Activated gamma-delta T cell treated with Interleukin-2 at 50 U/mL for 16 hours (primary cell): ENCODE measurements at places on chromosomes 1 and 21.

- no peak for DNase-seq
Measured at GRCh38 chr21:28325618-28326017, 667.1 kb downstream of the LTN1 start.

DNA sequence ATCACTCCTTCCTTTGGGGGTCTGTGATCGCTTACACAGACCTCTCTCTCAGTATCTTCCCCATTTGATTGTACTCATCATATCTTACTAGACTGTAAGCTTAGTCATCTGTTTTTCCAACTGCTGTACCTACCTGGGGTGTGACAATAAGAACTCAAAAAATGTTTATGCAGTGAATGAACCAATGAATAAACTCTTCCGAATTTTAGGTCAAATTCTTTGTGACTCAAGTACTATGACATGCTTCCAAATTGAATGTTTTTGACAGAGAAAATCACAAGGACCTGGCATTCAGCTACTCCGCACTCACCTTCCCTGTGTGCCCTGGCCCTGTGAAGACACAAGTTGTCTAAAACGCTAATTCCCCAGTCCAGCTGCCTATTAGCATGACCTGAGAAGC lies 42.1 kb downstream of the TMCO4 start:
- no peak for DNase-seq

DNA sequence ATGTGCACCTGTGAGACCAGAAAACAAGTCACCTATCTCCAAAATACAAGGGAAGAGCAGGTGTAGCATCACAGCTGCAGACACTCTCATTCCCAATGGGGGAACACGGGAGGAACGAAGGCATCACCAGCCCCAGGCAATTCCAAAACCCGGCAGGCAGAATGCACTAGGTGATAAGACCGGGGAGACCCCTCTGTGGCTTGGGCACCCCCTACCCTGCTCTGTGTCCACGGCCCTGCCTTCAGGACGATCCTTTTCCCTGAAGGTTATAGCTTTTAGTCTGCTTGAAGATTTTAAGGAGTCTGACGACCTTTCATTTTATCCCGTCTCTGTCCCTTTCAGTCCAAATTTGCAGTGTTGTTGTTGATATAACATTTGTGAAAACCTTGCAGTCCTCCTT lies 19.2 kb downstream of the TRPM2 start:
- no peak for DNase-seq

DNA sequence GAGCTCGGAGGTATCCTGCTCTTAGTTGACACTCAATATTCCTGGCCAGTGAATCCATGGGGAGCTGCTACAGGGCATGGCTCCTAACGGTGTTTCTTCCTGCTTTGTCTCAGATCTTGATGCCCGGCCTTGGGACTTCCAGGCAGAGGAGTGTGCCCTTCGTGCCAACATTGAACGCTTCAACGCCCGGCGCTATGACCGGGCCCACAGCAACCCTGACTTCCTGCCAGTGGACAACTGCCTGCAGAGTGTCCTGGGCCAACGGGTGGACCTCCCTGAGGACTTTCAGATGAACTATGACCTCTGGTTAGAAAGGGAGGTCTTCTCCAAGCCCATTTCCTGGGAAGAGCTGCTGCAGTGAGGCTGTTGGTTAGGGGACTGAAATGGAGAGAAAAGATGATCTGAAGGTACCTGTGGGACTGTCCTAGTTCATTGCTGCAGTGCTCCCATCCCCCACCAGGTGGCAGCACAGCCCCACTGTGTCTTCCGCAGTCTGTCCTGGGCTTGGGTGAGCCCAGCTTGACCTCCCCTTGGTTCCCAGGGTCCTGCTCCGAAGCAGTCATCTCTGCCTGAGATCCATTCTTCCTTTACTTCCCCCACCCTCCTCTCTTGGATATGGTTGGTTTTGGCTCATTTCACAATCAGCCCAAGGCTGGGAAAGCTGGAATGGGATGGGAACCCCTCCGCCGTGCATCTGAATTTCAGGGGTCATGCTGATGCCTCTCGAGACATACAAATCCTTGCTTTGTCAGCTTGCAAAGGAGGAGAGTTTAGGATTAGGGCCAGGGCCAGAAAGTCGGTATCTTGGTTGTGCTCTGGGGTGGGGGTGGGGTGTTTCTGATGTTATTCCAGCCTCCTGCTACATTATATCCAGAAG lies 16.7 kb downstream of the ALX3 start:
- peak; percentile 66 for DNase-seq

GRCh38 chr1:221992427-221992826 lies 250.5 kb upstream of the DUSP10 start:
- DNase-seq: no peak

GRCh38 chr1:3774946-3775489 lies 2.5 kb downstream of the SMIM1 start:
- no peak for DNase-seq

- no peak for DNase-seq
Measured at GRCh38 chr1:150257624-150258585, at the start of gene CA14. CA14 (plus strand) TSS chr1:150257774; CDS start chr1:150258129, 355 bp downstream.

GRCh38 chr21:35458405-35458804 lies 409.3 kb upstream of the RUNX1 start:
- no peak for DNase-seq

DNA sequence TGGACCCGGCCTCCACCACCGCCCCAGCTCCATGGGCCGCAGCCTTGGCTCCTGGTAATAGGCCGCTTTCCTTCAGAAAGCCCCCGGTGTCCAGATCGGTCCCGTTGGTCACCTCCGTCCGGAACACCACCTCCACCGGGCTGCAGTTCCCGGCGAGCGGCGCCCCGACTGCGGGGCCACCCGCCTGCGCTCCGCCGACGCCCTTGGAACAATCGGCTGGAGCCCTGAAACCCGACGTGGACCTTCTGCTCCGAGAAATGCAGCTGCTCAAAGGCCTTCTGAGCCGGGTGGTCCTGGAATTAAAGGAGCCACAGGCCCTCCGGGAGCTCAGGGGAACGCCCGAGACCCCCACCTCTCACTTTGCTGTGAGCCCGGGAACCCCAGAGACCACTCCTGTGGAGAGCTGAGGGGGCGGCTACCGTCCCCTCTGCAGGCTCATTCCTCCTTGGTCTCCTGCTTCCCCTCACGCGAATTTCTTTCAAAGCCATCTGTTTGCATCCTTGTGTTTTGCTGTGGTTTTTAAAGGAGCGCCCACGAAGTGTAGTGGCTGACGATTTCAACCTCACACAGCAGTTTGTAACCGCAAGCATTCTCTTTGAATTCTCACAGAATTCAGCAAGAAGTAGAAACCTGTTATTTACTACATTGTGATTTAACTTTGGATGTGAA lies 6.0 kb downstream of the FCRLB start:
- peak; percentile 19 for DNase-seq

GRCh38 chr1:19926296-19927129 lies 3.1 kb upstream of the PLA2G2E start:
- no peak for DNase-seq

DNA sequence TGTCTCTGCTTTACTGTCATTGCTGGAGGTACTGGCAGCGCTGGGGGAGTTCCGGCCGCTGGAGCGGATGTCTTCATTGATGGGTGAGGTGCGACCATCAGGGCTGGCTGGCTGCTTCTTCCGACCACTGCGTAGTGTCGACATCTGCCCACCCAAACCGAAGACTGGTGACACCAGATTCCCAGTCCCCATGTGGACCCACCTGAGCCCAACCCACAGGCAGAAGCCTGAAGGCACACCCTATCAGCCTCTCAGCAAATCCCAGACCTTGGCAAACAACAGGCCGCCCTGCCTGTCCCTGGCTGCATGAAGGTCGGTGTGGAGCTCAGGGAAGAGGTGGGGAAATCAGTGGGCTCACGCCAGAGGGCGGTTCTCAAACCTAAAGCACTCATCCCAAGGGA lies 44.8 kb downstream of the SLC45A1 start:
- no peak for DNase-seq

DNA sequence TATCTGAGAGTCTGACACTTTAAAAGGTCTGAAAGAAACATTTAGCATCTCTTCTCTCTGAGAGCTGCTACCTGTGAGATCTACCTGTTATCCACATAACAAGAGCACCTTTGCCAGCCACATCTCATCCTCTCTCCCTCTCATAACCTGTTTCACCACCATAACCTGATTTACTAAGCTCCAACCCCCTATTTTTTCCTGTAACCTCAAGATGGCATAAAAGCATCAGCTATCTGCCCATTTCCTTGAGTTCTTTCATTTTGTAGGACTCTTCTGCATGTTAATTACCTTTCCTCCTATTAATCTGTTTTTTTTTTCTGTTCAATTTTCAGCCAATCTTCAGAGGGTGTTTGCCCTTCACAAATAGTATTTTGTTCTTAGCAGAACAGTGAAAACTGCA lies 136.5 kb upstream of the KCNK1 start:
- DNase-seq: no peak

GRCh38 chr1:12229386-12229834 lies 420 bp upstream of the VPS13D start:
- DNase-seq: no peak

- no peak for DNase-seq
Measured at GRCh38 chr1:46544561-46545240, 6.7 kb downstream of the KNCN start.

- DNase-seq: no peak
Measured at GRCh38 chr1:204336421-204337035, 23.2 kb downstream of the PLEKHA6 start.

DNA sequence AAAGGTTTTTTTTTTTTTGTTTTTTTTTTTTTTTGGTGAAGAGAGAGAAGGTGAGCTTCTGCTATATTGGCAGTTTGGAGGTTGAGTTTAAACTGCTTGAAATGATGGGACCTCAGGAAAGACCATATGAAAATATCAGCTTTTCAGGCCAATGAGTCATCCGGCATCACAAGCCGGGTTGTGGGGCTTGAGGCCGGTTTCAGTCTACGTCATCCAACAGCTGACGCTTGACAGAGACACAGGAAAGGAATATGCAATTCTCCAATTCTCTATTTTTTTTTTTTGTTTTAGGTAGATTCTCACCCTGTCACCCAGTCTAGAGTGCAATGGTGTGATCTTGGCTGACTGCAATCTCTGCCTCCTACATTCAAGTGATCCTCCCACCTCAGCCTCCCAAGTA lies 52.4 kb downstream of the KCNJ6 start:
- no peak for DNase-seq

DNA sequence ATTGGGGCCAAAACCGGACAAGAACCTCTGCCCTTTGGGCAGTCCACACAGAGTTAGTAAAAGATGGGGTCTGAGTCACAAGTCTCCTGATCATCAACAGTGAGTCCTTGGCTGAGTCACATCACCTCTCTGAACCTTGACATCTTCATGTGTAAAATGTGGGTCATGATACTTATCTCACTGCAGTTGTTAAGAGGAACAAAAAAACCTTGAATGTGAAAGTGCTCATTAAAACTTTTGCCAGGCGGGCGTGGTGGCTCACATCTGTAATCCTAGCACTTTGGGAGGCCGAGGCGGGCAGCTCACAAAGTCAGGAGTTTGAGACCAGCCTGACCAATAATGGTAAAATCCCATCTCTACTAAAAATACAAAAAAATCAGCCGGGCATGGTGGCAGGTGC lies 15.7 kb downstream of the S100A16 start:
- DNase-seq: no peak

DNA sequence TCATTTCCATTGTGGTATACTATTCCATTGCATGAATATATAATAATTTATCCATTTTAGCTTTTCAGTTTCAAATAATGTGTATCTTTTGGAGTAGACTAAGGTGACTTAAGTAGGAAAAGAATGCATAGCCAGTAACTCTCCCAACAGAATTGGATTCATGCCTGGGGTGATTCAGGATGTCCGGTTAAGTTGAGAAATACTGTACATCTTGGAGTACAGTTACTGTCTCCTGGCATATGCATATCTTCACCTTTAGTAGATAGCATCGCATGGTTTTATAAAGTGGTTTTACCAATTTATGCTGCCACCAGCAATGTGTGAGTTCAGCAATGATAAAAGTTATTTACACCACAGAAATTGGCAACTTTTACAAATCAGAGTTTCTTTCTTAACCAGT lies 18.6 kb upstream of the SLC6A9 start:
- no peak for DNase-seq

DNA sequence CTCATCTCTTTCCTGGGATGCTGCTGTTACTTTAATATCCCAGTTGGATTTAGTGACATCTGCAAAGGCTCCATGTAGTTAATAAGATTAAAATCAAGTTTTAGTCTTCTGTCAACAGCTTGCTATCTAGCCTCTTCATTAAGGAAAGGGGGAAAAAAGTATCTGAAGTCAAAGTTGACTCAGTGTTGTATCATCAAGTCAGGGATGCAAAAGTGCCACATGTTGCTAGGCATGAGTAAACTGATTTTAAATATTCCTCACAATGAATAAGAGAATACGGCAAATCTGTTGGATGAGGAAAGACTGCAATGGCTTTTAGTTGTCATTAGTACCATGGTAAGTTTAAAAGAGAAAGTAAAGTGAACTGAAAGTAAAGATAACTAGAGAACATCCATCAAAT lies 383.2 kb upstream of the ZRANB2 start:
- DNase-seq: no peak

DNA sequence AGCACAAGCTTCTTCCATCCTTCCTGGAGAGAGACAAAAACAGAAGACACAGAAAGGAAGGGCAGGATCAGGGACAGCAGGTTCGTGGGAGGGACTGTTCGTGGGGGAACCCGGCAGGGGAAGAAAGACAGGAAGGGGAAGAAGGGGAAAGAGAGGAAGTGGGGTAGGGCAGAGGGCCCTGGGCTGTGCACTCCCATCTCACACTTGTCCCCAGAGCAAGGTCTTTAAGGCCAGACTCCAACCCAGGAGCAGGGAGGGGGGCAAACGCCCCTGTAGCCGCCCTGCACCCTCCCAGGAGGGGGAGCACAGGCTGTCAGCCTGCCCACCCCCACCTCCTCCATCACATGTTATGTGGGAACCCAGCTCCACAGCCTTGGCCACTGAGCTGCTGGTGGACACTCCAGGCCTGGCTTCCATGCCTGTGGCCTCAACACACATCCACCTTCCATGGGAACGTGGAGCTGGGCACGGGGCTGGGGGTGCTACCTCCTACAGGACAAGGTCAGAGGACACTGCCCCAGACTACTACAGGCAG lies 9.3 kb downstream of the SLC19A1 start:
- DNase-seq: no peak

DNA sequence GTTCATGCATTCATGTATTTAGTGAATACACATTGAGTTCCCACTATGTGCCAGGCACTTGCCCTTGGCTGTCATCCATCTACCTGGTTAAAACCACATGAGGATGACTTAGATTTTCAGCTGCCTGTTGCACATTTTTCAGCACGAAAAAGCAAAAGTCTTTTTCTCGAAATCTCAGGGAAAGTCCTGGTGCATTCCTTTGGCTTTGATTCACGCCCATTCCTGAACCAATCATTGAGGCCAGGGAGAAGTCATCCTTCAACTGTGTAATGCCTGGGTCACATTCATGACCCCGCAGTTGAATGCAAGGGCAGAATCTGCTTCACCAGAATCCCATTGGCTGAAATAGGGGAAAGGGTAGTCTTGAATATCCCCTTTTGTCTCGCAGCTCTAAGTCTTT lies 84.4 kb downstream of the RNF220 start:
- DNase-seq: no peak

DNA sequence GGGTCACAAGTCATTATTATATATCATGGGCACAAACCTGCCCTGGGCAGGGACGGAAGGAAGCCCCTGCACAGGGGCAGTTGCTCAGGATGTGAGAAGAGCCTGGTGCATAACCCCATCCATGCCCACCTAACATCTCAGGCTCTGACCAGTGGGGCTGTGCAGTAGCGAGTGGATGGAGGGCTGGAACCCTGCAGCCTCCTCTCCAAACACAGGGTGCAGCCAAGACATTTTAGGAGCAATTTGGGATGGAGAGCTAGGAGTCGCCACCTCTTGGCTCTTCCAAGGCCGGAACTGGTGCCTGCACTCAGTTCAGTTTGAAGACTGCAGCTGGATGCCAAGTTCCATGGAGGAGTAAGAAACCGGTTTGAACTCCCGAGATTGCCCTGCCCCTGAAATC lies 2.8 kb downstream of the MX1 start:
- no peak for DNase-seq

GRCh38 chr1:230050973-230051735 lies 15.9 kb upstream of the GALNT2 start:
- DNase-seq: no peak
